Hippocampal formation (tissue), 2 donors: ENCODE measurements at places on chromosomes 11 and 22.

GRCh38 chr22:35418088-35418487 lies 18.1 kb downstream of the MCM5 start:
- no peak for DNase-seq

- no peak for DNase-seq
Measured at GRCh38 chr11:3920148-3920852, 64.8 kb downstream of the STIM1 start.

- no peak for DNase-seq
Measured at GRCh38 chr11:47628026-47628425, 14.3 kb downstream of the MTCH2 start.

DNA sequence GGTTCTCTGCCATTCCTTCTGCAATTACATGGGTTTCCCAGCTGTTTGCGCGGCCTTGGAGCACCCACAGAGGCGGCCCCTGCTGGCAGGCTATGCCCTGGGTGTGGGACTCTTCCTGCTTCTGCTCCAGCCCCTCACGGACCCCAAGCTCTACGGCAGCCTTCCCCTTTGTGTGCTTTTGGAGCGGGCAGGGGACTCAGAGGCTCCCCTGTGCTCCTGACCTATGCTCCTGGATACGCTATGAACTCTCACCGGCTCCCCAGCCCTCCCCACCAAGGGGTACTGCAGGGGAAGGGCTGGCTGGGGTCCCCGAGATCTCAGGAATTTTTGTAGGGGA lies 2.6 kb downstream of the RCE1 start:
- no peak for DNase-seq

- DNase-seq: no peak
Measured at GRCh38 chr22:35555483-35555890, 14.9 kb downstream of the RASD2 start.

DNA sequence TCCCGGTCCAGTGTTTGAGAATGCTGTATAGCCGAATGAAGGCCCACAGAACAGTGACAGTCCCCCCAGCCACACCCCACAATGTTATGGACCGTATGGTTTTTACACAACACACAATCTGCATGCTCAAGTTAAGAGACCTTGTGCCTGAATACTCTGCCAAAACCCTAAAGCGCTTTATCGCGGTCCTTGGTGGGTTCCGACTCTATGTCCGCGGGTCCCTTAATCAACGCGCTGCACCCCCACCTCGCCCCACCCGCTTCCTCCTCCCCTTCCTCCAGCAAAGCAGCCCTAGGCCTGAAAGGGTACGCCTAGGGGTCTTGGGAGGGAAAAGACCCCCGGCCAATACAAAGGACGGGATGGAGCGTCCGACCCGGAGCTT lies 442 bp downstream of the COPB1 start:
- DNase-seq: no peak

DNA sequence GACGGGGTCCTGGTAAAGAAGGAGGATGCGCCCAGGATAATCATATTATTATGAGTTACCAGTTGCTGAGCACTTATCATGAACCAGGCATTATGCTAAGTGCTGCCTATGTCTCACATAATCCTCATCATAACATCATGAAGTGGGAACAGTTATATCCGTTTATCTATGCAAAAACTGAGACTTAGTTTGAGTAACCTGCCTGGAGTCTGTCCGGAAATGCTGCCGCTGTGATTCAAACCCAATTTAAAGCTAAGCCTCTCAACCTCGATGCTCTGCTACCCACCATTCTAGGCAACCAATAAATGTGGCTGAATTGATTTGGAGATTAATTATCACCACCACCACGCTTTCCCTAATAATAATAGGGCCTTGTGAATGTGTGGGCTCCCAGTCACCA lies 111.5 kb upstream of the CLMP start:
- no peak for DNase-seq

DNA sequence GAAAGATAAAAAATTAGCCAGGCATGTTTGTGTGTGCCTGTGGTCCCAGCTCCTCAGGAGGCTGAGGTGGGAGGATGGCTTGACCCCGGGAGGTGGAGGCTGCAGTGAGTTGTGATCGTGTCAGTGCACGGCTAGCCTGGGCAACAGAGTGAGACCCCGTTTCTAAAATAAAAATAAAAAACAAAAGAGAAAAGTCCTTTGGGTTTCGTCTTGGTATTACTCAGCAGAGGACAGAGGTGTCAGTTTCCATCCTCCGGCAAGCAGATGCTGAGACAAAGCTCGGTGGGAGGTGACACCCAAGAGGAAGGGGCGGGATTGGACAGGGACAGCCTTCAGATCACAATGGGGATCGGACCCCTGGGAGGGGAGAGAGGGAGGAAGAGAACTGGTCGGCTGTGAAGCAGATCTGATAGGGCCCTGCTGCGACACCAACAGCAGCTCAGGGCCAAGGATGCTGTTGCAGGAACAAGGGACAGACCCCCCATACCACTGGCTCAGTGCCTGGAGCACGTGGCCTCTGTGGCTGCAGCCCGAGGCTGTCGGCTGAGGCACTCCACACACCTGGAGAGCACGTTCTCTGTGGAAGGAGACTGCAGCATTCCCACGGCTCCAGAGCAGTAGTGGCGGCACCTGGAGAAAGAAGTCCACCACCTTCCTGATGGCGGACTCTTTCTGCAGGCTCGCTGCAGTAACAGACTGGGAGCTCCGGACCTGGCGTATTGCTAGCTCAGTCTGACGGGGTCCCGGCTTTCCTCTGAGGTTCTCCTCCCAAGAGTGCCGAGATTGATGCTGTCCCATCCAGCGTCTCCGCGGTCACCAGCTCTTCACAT lies 5.2 kb upstream of the BID start:
- no peak for DNase-seq

DNA sequence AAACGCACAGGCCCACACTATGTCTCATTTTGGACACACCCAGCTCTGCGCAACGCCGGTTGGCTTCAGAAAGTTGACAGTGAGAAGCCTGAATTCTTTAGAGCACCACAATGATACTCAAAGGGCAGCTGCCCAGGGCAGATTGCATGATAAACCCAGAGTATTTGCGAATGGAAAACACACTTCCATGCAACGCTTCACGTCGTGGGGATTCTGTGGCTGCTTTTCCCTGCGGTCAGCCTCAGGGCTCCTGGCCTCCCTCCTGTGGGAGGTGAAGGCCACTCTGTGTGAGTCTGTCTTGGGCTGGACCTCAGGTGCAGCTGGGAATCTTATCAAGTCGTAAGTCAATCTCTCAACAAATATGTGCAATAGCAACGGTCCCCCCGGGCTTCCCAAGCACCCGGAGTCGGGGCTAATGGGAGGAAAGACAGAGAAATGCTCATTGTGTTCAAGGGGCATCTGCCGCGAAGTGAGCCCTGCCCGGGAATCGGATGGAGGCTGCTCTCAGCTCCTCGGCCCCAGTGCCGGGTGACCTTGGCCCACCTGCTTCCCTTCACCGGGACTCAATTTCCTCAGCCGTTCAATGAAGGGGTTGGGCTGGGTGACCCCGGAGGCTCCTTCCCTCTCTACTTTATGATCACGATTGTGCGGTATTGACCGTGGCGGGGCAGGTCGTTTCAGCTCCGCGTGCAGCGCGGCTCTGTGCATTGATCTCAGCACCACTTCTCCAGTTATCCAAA lies 623.6 kb downstream of the BRD1 start:
- no peak for DNase-seq

DNA sequence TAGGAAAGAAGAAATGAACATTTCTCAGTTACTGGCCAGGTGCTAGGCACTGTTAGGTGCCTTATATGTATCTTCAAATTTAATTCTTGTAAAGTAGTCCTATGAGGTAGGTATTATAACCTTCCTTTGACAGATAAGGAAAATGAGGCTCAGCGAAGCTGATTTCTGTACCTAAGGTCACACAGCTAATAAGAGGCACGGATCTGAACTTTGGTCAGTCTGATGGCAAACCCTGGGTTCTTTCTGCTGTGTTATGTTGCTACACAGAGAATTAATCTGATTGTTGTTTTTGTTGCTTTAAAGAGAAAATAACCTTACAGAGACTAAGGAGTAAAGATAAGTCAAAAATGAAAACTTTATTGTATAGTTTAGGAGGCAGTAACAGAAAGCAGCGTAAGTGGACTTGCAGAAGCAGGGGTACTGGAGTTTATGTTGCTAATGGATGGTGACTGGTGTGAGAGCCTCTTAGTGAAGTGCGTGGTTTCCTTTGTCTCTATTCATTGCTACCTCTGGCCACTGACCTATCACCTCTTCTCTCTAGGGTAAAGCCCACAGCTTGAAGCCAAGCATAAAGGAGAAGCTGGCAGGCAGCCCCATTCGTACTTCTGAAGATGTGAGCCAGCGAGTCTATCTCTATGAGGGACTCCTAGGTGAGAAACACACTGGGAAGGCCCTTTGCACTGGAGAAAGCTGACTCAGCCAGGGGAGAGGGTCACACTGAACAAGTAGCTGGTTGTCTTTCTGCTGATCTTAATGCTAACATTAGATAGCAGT lies 38.3 kb downstream of the MADD start:
- no peak for DNase-seq

- no peak for DNase-seq
Measured at GRCh38 chr11:100870138-100870537, 183.1 kb downstream of the ARHGAP42 start.

DNA sequence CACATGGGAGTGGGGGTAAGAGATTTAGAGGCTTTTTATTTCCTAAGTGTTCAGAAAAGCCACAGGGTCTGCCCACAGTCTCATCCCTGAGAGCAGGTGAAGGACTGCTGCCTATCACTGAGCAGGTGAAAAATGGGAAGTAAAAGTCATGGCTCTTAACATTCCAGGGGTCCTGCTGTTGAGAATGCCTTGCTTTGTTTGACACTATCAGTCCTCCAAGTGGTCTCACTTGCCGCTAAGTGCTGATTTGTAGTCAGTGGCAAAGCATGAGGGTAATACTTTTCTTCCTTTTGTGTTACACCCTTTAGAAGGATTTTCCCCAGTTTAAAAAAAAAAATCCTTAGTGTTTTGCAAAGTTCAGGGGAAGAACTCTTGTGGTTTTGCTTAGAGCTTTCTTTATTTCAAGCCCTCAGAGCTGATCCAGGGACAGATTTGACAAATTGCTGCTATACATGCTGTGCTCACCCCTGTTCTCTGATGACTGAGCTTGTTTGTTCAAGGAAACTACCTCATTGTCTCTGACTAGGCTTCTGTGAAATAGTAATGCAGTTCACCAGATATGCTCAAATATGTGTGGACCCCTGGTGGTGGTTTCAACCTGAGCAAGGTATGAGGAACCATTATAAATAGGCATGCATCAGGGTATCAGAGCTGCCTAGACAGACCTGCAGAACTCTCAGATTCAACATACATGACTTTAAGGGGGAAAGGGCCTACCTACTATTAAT lies 141.0 kb downstream of the ARHGAP42 start:
- no peak for DNase-seq

DNA sequence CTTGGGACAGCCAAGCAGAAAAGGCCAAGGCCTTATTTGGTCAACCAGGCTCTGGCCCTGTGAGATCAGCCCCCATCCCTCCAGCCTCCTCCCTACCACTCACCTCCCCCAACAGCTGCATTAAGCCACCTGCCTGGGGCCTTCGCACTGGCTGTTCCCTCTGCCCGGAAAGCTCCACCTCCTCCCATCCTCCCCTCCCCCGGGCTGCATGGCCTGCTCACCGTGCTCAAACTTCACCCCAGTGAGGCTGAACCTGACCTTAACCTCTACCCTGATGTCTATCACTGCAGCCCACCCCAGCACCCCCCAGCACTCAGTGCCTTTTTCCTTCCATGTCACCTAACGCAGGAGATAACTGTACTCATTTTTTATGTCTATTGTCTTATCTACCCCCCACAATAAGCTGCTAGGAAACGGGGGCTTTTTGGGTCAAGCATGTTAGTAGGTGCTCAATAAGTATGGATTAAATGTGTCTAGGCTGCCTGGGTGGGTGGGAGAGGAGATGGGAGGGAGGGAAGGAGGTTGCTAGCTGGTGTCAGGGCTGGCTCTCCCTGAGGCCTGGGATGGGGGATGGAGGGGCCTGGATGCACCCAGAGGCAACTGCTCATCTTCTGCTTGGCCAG lies 912 bp downstream of the PTPRCAP start:
- no peak for DNase-seq

GRCh38 chr11:12140186-12140793 lies 29.9 kb downstream of the MICAL2 start:
- DNase-seq: no peak

- no peak for DNase-seq
Measured at GRCh38 chr11:75351791-75352587, 528 bp upstream of the ARRB1 start.

DNA sequence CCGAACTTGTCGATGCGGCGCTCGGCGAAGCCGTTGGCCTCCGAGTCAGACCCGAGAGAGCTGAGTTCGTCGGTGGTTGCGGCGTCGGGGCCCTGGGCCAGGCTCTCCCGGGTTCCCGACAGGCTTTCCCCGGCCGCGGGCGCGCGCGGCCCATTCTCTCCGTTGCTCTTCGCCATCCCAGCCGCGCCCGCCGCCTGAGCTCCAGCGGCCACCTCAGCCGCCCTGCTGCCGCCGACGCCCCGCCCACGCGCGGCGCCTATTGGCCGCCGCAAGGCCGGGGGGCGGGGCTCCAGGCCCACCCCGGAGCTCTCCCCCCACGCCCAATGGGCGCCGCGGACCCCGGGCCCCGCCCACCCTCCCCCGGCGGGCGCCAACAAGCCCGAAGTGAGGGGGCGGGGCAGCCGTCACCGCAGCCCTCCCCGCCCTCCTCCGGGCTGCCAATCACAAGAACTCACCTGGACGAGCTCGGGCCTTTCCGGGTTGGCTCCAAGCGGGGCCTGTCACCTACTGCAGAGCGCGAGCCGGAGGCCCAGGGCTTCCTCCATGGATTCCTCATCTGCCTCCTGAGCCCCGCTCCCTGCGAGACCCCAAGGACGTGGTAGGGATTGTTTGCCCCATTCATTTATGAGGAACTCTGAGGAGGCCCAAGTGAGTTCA lies at the start of gene TBC1D10A:
Gene TBC1D10A, minus strand, starts transcription at position 236 of the 657 bp plus-strand sequence. Its CDS starts 60 bp downstream, at position 176.
- DNase-seq: peak; percentile 75

- DNase-seq: no peak
Measured at GRCh38 chr22:30182815-30183214, 63.7 kb downstream of the LIF start.

DNA sequence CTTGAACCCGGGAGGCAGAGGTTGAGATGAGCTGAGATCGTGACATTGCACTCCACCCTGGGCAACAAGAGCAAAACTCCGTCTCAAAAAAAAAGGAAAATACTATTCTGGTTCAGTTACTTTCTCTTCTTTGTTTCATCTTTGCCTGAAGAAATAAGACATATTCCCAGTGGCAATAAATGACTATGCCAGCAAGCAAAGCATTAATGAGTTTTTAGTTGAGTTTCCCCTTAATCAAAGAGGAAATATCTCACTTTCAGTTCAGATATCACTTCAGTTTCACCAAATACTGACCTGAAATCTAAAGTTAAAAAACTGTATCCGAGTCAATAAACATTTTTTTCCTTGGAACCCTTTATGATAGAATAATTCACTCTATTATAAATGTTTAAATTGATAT lies 10.4 kb downstream of the PISD start:
- DNase-seq: no peak

DNA sequence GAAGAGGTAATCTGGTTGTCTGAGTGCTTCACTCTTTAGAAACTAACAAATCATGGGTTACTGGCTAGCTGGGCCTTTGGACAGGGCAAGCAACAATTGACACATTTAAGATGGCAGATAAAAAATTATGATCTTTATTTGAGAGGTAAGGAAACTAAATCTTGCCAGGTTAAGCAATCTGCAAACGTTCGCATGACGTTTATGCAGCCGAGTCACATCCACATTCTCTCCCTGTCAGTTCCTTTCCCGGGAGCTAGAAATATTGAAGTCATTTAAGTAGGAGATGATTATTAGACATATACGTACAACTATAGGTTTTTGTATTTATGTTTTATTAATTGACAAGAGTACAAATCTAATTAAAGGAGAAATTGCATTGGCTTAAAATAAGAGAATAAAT lies 57.4 kb upstream of the RCN1 start:
- DNase-seq: no peak

GRCh38 chr11:44851496-44851895 lies 99.2 kb downstream of the TP53I11 start:
- DNase-seq: no peak

GRCh38 chr22:27474711-27475547 lies 326.6 kb downstream of the MN1 start:
- DNase-seq: no peak
